ENCODE measurements at places on chromosomes 7 and 10.

- DNase-seq: no peak
Measured at GRCh38 chr7:15977663-15978062, 291.2 kb upstream of the MEOX2 start.

GRCh38 chr10:125016611-125017202, 74.8 kb downstream of the ZRANB1 start:
- no peak for DNase-seq

GRCh38 chr7:37128327-37129034, 320.2 kb downstream of the ELMO1 start:
- DNase-seq: no peak

GRCh38 chr7:139734395-139734794, 43.4 kb downstream of the HIPK2 start:
- peak; percentile 78 for DNase-seq

DNA sequence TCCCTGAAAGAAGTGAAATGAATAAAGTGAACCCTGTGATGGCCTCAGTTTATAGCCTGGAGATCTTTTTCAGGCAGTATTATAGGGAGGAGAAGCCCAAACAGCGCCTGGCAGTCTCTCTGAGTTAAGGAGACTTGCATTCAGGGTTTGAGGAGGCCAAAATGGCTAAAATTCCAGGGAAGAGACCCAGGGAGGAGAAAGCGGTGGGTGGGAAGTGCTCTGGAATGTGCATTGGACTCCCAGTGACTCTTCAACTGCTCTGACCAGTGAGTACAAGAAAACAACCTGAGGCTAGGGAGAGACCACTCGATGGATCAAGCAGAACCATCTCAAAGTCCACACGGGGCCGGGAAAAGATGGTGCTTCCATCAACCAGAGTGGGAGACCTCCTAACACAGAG, 35.3 kb upstream of the EPHB6 start:
- DNase-seq: no peak

DNA sequence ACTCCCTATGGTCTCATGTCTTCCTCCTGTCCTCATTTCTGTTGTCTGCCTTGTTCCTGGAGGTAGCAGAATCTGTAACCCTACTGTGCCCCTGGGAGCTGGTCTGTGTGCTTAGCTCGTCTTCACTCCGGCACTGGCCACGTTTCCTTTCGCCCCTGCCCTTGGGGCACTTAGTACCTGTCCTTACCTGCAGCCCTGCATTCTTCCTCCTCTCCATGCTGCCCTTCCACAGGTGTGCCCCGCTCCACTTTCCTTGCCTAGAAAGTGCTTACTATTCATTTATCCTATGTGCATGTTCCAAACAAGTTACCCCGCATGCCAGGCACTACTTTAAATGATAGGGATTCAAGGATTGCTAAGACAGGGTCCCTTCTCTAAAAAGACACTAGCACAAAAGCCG, 199.9 kb upstream of the ZMIZ1 start:
- no peak for DNase-seq

- no peak for DNase-seq
Measured at GRCh38 chr7:74722153-74722552, 51.7 kb upstream of the NCF1 start.

All from epithelial cell of proximal tubule (primary cell).